ENCODE measurements at places on chromosomes 6 and 20.

GRCh38 chr6:94548201-94548600 lies 1029.1 kb upstream of the MANEA start:
- no peak for DNase-seq

- DNase-seq: no peak
Measured at GRCh38 chr20:16661756-16662155, 68.1 kb upstream of the SNRPB2 start.

DNA sequence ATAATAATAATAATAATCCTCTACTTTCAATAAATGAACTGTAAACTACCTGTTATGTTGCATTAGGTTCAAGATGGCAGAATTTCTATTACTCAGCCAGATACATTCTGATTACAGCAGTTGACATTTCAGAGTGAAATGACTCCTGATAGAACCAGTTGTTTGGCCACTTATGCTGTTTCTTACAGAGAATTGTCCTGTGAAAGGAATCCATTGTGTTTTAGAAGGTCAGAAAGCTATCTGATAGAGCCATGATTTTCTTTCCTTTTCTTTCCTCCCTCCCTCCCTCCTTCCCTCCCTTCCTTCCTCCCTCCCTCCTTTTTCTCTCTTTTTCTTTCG lies 16.6 kb downstream of the GJA10 start:
- DNase-seq: no peak

GRCh38 chr6:45741437-45742171 lies 274.1 kb downstream of the CLIC5 start:
- DNase-seq: no peak

DNA sequence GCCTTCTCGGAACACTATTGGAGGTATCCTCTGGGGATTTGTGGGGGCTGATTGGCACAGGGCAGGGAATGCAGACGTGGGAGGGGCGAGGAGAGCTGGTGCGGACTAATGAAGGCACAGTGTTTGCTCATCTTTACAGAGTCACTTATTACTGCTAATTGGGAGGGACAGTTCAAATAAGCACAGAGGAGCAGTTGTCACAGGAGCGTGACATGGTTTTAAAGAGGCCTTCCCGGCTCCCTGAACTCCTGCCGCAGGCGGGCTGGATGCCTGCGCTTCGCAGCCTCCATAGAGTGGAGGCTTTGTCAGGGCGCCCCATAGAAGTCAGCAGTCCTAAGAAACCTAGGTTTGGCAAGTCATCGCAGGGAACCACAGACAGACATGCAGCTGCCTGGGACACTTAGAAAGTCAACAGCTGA lies 149.6 kb downstream of the LINC00237 start:
- no peak for DNase-seq

GRCh38 chr20:63979229-63979556 lies 249 bp downstream of the SAMD10 start:
- no peak for DNase-seq

GRCh38 chr6:51908243-51908642 lies 179.2 kb downstream of the PKHD1 start:
- DNase-seq: no peak

- peak; percentile 19 for DNase-seq
Measured at GRCh38 chr6:37980222-37980595, 160.7 kb downstream of the ZFAND3 start.

- DNase-seq: no peak
Measured at GRCh38 chr6:148446681-148447080, 104.0 kb downstream of the SASH1 start.

- DNase-seq: peak; percentile 65
Measured at GRCh38 chr20:33299111-33299603, 16.1 kb downstream of the BPIFB1 start.

DNA sequence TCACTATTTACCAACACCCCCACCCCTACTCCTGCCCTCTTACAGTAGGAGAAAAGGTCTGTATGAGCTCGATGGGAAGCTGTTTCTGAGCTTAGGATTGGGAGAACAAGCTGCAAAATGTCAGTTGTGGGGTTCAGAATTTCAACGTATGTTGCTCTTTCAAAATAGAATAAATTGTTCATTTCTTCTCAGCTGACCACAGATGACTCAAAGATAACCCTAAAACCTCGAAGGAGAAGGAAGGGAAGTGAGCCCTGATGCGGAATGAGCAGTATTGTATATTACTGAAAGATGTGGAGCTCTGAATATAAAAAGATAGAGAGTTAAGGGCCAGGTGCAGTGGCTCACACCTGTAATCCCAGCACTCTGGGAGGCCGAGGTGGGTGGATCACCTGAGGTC lies 35.9 kb upstream of the MYLIP start:
- DNase-seq: no peak

- no peak for DNase-seq
Measured at GRCh38 chr6:118253741-118254140, 294.4 kb upstream of the PLN start.

GRCh38 chr6:112931832-112932231 lies 584.7 kb downstream of the RFPL4B start:
- DNase-seq: no peak

DNA sequence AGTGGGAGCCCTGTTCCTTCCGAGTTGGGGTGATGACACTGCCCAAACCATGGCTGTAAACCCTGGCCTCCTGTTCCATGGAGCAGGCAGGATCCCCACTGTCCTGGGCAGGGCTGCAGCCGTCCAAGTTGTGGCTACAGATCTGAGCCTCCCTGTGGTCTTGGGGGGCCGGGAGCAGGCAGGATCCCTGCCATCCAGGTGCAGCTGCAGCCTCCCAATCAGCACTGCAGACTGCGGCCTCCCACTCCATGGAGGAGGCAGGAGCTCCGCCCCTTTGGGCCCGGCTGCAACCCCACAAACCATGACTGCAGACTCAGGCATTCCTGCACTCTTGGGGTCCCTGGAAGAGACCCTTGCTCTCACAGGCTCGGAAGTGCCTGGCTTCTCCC lies 872.1 kb upstream of the GJE1 start:
- no peak for DNase-seq

GRCh38 chr20:37200926-37201826 lies 21.8 kb upstream of the MROH8 start:
- no peak for DNase-seq

GRCh38 chr6:109791301-109791700 lies 100.2 kb downstream of the FIG4 start:
- DNase-seq: no peak

DNA sequence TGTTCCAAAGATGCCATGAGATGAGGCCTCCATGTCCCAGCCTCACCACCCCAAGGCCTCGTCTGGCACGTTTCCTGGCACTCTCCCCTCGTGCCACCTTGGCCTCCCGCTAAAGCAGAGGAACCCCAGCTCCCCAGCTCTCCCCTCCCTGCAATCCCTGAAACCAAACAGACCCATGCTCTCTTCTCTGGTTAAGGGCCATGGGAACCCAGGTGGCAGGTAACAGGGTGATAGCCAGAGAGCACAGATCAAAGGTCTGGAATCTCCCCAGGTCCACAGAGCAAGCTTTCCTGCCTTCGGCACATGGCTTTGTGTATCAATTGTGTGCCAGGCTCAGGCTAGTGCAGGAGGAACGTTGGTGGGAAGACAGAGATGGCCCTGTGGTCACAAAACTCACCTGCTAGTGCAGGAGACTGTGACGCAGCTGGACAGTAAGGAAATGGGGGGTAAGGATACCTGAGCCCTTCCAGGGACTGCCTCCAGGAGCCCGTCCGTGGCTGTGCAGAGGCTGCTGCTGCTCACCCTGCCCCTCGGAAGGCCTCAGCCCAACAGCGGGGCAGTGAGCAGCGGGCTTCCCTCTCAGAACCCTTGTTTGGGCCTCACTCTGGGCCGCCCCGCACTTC lies 39.0 kb downstream of the MYH7B start:
- no peak for DNase-seq

GRCh38 chr20:34543463-34544056 lies 15.0 kb upstream of the MAP1LC3A start:
- no peak for DNase-seq

- DNase-seq: peak; percentile 34
Measured at GRCh38 chr6:20875369-20875963, 341.2 kb downstream of the CDKAL1 start.

GRCh38 chr6:16758163-16758975 lies 2.9 kb downstream of the ATXN1 start:
- no peak for DNase-seq

GRCh38 chr20:51067792-51068191 lies 44.9 kb upstream of the KCNG1 start:
- DNase-seq: no peak

- DNase-seq: no peak
Measured at GRCh38 chr6:74534465-74535211, 671.2 kb downstream of the COL12A1 start.

GRCh38 chr20:22746957-22747356 lies 162.6 kb upstream of the FOXA2 start:
- DNase-seq: no peak

DNA sequence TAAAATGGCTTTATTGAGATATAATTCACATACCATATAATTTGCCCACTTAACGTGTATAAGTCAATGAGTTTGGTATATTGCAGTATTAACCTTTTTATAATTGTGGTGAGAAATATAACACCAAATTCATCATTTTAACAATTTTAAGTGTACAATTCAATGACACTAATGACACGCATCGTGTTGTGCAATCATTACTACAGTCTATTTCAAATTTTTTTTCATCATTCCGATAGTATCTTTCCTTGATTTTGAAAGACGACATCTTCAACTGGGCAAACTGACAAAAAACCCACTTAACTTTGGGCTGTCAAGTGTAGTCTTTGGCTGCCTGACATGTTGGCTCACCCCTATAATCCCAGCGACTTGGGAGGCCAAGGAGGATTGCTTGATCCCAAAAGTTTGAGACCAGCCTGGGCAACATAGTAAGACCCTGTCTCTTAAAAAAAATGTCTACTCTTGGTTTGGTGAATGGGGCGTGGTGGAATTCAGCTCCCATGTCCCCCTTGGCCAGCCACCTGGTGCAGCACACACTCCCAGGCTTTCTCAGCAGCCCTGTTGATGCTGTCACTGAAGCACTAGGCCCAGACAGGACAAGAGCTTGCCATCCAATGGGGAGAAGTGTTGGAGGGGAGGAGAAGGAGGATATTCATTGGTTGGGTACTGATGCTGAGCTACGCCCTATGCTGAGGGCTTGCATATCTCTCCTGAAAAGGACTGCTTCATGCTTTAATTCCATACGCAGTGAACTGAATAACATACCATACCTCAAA lies 150.5 kb downstream of the CD83 start:
- DNase-seq: no peak

GRCh38 chr6:155528335-155528734 lies 72.7 kb upstream of the NOX3 start:
- DNase-seq: no peak

DNA sequence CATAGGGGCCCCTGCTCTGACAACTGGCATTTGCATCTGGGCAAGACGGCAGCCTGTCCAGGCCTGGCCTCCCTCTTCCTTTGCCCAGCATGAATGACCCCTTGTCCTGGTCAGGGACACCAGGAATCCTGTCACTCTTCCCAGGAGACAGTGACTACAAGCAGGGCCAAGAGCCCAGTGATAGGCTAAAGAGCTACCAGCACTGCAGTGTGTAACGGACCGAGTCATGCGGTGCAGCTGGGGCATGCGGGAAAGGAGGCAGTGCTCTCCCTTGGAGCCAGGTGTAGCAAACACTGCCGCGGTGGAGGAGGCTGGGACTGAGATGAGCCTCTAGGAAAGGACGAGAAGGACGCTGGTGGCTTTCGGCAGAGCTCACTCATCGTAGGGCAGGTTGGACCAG lies 38.7 kb upstream of the DSP start:
- DNase-seq: no peak

- no peak for DNase-seq
Measured at GRCh38 chr6:3405679-3406078, 51.2 kb downstream of the SLC22A23 start.

DNA sequence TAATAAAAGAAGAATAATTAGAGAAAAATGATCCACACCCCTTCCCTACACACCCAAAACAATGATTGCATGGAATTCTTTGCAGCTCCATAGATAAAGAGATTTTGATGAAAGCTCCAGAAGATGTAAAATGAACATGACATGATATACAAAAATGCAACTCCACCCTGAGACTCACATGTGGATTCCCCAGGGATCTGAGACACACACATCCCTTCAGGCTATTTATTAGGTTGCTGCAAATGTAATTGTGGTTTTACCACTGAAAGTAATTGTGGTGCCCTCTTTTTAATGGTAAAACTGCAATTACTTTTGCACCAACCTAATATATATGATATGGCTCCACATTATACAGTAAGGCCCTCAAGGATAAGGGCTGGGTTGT lies 40.4 kb upstream of the TBC1D7 start:
- DNase-seq: no peak

DNA sequence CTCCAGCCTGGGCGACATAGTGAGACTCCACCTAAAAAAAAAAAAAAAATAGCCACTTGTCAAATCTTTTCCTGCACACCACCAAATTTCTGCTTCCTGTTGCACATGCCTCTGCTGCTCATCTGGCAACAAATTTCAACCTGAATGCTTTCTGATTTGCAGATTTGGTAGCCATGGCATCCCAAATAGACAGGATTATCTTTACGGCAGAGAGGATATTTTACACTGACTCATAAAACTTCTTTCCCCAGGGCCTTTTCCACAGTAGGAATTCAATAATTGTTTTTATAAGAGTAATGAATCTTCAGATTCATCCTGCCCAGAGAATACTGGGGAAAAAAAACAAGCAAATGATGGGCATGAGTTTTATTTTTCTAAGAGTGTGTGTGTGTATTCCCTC lies 264.6 kb downstream of the FRK start:
- no peak for DNase-seq

DNA sequence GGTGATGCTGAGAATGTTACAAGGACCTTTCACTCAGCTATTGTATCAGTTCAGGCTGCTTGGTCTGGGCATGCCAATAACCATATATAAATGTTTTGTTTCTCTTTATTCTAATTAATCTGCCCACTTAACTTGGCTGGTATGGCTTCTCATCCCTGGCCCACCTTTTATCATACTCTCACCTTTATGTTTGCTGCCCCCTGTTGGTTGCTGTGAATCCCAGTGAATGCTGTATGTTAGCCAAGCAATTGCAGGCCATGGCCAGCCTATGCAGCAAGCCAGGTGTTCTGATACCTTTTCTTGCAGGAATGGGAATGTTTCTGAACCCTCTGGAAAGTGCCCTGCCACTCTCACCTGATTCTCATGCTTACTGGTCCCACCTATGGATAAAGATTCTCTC lies 54.6 kb downstream of the PCSK2 start:
- DNase-seq: peak; percentile 36

GRCh38 chr6:106688177-106688951 lies 59.0 kb downstream of the QRSL1 start:
- DNase-seq: no peak

- no peak for DNase-seq
Measured at GRCh38 chr6:103826209-103826608, 1033.5 kb downstream of the HACE1 start.
